ENCODE measurements at places on chromosomes 16 and 17.

GRCh38 chr17:14774774-14775173 lies 473.9 kb downstream of the HS3ST3B1 start:
- no peak for DNase-seq

- no peak for DNase-seq
These were observed 45.1 kb upstream of the NDRG4 start for GRCh38 chr16:58454856-58455255.

DNA sequence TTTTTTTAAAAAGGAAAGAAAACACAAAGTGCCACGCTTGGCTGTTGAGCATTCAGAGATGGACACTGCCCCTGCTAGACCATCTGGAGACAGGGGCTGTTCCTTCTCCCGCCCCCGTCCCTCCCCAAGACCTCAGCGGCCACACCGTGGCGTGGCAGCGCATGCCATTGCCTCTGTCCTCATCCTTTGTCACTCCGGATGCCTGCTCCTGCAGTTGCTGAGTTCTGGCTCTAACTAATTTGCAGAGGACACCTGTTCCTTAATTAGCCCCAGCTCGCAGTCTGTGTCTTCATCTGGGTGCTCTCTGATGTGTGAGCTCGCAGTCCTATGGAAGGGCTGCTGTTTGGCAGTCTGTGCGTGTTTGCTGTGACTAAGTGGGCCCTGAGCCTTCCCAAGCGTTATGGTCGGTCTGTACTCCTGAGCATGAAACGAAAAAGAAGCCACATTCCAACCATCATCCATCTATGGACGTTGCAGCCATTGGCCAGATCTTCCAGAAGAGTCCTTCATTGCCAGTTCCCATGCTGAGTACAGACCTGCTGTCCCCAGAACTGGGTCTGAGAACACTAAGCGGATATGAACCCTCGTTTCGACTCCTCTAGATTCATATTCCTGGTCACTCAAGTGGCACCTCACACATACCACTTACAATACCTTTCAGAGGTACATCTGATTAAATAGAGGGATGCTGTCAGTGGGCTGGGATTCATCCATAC lies 40.9 kb upstream of the NAT9 start:
- no peak for DNase-seq

DNA sequence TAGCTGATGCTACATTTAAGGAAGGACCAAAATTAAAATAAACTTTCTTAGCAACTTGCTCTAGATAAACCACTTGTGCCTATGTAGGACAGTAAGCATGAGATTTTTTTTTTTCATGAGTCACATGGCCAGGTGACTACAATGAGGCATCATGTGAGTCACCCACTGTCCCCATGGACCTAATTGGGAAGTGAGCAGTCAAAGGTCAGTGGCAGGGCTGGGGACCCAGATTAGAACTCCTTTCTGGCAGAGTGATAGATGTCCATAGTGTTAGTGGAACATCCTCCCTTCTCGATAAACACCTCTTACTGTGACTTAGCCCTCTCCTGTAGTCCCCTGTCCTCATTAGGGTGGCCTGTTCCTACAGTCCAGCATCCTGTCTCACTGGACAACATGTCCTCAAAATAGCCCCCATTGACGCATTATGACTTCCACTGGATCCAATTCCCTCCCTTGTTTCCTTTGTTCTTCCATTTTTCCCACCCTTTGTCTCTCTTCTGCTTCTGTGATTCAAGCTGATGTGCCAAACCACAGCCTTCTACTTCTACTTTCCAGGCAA lies 12.4 kb downstream of the ITGB3 start:
- DNase-seq, result no peak

DNA sequence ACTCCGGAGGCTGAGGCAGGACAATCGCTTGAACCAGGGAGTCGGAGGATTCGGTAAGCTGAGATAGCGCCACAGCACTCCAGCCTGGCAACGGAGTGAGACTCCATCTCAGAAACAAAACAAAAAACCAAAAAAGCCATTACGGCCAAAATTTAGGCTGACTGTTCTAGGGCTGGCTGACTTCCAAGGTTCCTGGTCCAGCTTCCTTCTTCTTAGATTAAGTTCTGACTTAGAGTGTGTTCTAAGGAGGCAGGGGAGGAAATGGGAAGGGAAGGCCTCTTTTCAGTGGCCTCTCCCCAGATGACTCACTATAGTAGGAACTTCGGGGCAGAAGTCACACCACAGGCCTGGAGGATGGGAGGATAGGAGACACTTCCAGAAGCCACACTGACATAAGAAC lies 27.7 kb upstream of the CLEC18B start:
- DNase-seq, result no peak

- DNase-seq, result no peak
These were observed 612.5 kb downstream of the KCNJ18 start for GRCh38 chr17:22304667-22305303.

DNA sequence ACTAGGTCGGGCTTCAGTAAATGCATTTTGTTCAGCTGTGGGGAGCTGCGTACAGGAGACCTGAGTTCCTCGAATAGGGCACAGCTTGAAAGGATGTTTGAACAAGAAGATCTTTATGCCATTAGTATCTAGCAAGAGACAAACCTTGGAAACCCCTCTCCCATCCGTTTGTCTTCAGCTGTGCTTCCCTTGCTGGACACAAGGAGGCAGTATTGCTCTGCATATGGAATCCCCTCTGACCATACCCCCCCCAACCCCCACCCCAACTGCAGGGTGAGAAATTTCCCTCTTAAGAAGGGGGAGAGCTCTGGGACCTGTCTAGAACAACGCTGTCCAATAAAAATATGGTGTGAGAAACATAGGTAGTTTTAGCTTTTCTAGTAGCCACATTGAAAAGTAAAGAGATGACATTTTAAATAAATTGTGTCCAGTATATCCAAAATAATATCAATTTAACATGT lies 1.6 kb downstream of the MRM1 start:
- peak; percentile 74 for DNase-seq
